ENCODE measurements at places on chromosomes 13 and 19.

GRCh38 chr19:56153507-56153906 lies 12.4 kb downstream of the ZNF444 start:
- no peak for DNase-seq

DNA sequence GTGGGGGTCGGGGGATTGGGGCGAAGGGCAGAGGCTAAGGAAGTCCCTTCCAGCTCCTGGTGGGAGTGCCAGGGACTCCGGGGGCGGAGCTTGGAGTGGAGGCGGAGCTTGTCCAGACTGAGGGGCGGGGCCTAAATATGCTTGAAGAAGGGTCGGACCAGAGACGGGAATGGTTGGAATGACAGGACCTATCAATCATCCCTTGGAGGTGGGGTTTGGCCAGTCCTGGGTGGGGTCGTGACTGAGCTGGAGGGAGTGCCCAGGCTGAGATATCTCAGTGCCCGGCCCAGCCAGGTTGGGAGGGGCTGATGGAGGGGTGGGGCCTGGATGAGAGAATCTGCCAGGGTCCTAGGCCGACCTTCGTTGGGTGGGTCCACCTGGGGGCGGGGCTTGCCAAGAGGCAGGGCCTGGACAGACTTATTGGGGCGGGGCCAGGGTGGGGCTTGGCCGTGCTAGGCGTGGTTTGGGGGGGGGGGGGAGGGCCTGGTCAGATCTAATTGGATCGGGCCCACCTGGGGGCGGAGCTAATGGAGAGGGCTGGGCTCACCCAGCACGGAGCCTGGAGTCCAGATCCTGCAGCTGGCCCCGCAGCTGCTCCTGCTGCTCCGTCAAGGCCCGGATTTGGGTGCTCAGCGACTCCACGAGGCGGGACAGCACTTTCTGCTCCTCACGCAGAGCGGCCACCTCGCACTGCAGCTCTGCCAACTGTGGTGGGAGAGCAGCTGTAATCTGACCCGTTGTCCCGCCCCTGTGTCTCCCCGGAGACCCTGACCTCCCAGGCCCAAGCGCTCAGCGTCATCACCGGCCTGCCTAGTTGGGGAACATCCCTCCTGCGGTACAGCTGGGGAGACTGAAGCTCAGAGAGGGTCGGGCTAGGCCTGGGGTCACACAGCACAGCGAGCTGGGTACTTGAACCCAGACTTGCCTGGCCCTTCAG lies 2.6 kb upstream of the WIZ start:
- DNase-seq: peak; percentile 74

GRCh38 chr19:13417054-13417453 lies 89.2 kb downstream of the CACNA1A start:
- DNase-seq: peak; percentile 45

DNA sequence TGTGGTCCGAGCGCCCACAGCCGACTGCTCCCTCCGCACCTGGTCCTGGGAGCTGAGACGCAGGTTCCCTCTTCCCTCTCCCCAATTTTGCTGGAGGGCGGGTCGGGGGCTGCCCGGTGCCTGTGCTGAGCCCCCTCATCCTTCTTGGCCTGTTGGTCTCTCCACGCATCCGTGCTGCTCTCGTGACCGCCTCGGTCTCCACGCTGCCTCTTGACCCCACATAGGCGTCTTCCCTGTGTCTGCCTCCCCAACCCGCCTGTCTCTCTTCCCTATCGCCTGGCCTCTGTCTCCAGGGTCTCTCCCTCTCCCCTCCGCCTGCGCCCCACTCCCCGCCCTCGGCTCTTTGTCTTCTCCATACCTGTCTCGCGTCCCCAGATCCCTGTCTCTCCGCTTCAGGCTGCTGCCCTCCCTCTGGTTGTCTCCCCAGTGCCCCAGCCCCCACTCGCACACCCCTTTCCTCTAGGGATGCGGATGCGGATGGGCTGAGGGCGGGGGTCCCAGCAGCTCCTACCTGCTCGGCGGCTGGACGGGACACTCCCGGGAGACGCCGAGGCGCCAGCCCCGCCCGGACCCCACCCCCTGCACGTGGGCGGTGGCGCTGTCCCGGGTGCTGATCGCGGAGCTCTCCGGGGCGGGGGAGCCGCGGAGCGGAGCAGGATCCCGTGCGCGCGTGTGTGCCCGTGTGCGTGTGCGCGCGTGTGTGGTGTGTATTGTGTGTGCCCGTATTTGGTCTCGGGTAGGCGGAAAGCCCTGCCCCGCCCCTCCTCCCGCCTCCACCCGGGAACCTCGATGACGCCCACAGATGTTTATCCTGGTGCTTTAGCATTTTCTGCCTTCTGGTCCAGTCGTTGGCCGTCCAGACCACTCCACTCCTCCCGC lies at the start of gene SYT5:
Gene SYT5, minus strand, starts transcription at position 684 of the 879 bp plus-strand sequence. CDS start 1,248 bp downstream, outside the sequence.
- peak; percentile 29 for DNase-seq

GRCh38 chr13:37364956-37365355 lies 233.6 kb downstream of the POSTN start:
- DNase-seq: no peak

- DNase-seq: no peak
Measured at GRCh38 chr19:11092181-11092538, 2.9 kb downstream of the LDLR start.

GRCh38 chr13:88592105-88592504 lies 920.9 kb downstream of the SLITRK5 start:
- DNase-seq: no peak

DNA sequence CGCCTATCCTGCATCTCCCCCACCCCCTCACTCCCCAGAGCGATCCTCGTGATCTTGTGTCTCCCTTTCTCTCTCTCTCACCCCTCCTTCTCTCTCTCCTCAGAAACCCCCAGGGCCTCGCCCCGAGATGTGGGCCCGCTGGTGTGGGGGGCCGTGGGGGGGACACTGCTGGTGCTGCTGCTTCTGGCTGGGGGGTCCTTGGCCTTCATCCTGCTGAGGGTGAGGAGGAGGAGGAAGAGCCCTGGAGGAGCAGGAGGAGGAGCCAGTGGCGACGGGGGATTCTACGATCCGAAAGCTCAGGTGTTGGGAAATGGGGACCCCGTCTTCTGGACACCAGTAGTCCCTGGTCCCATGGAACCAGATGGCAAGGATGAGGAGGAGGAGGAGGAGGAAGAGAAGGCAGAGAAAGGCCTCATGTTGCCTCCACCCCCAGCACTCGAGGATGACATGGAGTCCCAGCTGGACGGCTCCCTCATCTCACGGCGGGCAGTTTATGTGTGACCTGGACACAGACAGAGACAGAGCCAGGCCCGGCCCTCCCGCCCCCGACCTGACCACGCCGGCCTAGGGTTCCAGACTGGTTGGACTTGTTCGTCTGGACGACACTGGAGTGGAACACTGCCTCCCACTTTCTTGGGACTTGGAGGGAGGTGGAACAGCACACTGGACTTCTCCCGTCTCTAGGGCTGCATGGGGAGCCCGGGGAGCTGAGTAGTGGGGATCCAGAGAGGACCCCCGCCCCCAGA lies 12.8 kb upstream of the TOMM40 start:
- no peak for DNase-seq

DNA sequence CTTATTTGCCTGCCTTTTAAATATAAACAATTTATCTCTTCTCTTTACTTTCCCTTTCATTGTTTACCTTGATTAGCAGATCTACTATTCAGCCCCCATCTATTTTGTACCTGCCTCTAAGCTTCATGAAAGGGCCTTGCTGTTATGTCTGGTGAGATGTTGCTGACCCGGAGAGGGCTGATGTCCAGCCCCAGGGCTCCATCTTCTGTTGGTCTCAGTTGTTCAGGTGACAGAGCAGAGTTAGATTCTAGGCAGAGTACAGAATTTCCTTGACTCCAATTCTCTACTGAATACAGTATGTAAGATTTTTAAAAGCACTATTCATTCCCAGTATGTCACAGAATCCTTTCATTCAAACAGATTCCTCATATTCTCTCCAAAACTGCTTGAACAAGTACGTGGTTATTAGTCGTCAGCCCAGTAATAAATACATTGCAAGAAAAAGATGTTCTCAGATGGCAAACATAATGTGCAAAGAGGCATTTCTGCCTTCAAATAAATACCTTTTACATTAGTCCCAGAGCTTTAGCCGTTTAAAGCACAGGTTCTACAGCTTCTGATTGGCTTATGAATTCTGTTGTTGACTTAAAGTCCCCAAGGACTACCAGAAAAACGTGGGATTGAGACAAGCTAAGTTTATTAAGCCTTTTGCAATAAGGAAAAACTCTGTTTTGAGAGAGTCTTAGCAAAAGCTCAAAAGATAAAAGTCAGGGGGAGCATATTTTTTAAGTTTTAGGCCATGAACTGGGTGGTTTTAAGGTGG lies 159.1 kb downstream of the GPC5 start:
- DNase-seq: no peak

- DNase-seq: no peak
Measured at GRCh38 chr13:99962242-99962641, 9.3 kb downstream of the ZIC5 start.

DNA sequence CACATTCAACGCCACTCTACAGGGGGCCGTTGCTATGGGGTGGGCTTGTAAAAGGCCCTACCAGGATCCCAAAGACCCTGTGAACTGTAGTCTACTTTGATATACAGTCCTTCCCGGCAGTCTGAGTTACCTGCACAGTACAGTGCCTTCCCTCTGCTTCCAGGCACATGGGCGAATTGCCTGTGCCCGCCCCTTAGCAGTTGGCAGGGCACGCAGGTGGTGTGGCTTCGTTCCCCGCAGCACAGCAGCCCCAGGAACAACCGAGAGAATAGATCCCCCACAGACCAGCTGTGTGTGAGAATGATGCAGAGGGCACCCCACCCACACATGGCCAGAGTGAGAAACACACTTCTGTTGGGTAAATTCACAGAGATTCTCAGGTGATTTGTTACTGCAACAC lies 60.6 kb downstream of the MRPL57 start:
- no peak for DNase-seq

DNA sequence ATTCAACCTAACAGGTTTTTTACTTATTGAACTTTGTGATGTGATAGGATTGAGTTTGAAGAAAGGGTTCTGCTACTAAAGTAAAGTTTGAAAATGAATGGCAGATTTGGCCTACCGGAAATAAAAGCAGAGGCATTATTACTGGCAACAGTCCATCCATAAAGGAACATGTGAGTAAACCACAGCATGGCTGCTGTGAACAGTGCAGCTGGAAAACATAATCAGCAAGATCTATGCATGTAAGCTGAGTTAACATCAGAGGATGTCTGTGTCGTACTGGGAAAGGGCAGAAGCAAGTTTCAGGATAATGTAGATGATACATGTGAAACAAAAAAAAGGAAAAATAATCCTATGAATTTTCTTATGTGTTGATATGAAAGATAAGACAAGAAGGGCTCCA lies 87.6 kb downstream of the CYSLTR2 start:
- DNase-seq: no peak

DNA sequence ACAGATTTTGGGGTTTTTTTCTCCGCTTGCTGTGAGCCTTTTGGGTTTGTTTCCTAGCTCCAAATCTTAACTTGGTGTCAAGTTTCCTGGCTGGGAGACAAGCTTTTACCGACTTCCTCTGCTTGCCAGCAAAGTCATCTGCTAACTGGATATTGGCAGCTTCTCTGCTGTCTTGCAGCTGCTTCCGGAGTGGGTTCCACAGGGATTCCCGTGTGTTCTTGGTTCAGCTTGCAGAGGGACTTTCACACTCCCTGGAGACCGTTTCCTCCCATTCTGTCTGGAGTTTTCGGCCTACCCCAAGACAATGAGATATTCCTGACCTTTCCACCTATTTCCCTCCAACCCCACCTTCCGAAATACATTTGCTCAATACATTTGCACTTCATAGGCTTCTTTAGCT lies 2.2 kb upstream of the COLGALT1 start:
- no peak for DNase-seq
